ENCODE measurements at places on chromosomes 5 and 9. TPM values are rescaled to one million over a fixed set of nuclear protein-coding genes. Genes with fewer than 3 reads are reported as not detected.

GRCh38 chr9:90807006-90807405, 5.4 kb downstream of the SYK start:
- DNase-seq, result no peak

DNA sequence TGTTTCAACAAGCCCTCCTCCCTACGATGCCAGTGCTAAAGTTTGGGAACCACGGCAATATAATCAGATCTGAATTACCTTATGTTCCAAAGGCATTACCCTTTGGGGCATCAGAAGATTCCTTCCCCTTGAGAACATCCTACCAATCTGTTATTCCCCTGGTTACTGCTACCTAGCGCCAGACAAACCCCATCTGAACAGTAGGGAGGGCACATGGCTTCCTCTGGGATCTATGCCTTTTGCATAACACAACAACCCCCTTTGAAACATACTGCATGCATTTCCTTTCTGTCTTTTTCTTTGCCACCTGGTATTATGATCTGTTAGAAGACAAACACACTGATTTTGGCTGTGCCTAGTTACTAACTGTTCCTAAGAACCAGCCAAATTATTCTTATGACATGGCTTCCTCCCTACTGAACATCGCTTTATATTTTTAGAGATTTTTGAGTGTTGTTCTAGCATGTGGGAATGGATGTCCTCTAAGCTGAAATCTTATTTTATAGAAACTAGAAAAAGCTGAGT, 103.9 kb upstream of the DAPK1 start:
- no peak for DNase-seq

GRCh38 chr9:125521462-125522327, 185.3 kb downstream of the MAPKAP1 start:
- no peak for DNase-seq

GRCh38 chr9:99011161-99011709, 67.5 kb downstream of the COL15A1 start:
- no peak for DNase-seq

GRCh38 chr5:60972231-60972630, 27.2 kb downstream of the NDUFAF2 start:
- no peak for DNase-seq

- DNase-seq, result no peak
Observed at GRCh38 chr5:130992095-130992494, 173.0 kb downstream of the HINT1 start.

DNA sequence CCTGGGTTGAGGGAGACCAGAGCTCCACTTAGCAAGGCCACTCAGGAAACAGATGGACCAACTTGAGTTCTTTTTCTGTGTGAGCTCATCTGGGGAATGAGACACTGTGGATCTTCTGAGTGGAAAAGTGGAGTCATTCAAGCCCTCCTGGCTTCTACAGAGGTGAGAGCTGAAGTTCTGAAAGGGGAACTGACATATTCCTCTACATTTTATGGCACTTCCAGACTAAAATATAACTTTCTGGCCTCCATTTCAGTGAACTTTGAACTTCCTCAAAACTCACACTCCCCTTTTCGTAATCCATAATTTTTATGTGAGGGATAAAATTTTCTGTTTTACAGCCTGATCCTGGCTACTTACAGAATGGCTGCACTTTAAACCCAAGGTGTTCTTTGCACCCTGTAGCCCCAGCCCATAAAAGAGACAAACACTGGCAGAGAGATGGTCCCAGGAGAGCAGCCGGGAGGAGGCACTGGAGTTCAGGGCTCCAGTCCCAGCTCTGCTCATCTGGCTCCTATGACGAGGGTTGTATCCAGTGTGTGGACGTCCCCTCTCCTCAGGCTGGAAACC, 10.8 kb downstream of the SPAAR start:
- peak; percentile 84 for DNase-seq

- DNase-seq, result no peak
Observed at GRCh38 chr5:23208959-23209431, 298.4 kb upstream of the PRDM9 start.

DNA sequence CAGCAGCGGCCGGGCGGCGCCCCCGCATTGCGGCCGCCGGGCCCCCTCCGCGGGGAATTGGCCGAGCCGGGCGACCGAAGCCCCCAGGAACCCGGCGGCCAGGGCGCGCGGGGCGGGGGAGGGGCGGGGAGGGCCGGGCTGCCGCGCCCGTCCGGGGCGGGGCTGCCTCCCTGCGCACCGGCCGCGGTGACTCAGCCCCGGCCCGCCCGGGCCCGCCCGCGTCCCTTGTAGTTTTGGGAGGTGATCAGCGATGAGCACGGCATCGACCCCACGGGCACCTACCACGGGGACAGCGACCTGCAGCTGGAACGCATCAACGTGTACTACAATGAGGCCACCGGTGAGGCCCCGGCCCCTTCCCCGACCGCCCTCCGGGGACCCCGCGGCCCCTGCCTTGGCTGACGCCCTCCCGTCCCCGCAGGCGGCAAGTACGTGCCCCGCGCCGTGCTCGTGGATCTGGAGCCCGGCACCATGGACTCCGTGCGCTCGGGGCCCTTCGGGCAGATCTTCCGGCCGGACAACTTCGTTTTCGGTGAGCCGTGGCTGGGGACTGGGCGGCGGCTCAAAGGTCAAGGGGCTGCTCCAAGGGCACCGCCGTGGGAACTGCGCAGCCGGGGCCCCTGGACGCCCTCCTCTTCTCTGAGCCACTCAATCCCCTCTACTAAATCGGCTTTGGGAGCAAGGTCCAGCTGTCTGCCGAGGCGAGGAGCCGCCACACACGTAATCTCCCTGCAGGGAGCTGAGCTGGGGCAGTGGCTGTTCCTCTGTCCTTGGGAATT, 592 bp downstream of the TUBB4B start:
- peak; percentile 71 for DNase-seq

DNA sequence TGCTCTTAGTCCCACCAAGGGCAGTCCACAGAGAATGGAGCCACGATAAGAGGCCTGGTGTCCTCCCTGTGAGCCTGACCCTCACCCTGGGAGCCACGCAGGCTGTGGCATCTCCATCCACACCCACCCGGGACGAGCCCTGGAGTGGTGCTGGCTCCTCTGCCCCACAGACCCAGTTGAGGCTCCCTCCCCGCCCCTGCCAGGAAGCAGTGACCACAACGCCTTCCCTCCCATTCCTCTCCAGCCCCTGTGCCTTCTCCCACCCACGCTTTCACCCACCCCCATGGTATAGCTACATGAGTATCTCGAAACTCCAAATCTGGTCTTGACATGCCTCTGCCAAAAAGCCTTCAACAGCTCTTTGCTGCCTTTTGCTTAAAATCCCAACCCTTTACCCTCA, 57.9 kb downstream of the SEMA4D start:
- no peak for DNase-seq

GRCh38 chr5:74225587-74225986, 414.9 kb downstream of the ENC1 start:
- no peak for DNase-seq

- no peak for DNase-seq
Observed at GRCh38 chr5:62134811-62135210, 171.2 kb upstream of the KIF2A start.

- no peak for DNase-seq
Observed at GRCh38 chr5:76861612-76862011, 11.8 kb downstream of the S100Z start.

Gene PCDHA5
- 0.13 TPM for total RNA-seq

Gene SUSD1
- total RNA-seq, result 23.3 TPM

Gene SLC38A9
- 17.3 TPM for total RNA-seq

Gene C9orf50
- total RNA-seq, result not detected

Gene FANCC
- 23.6 TPM for total RNA-seq

Gene MARCHF3
- total RNA-seq, result 33.7 TPM

Data from colonic mucosa (tissue), 4 donors.